ENCODE measurements at places on chromosomes 2 and 18.

- DNase-seq = peak; percentile 88
These were observed 4.6 kb upstream of the MLPH start for GRCh38 chr2:237482485-237482884.

DNA sequence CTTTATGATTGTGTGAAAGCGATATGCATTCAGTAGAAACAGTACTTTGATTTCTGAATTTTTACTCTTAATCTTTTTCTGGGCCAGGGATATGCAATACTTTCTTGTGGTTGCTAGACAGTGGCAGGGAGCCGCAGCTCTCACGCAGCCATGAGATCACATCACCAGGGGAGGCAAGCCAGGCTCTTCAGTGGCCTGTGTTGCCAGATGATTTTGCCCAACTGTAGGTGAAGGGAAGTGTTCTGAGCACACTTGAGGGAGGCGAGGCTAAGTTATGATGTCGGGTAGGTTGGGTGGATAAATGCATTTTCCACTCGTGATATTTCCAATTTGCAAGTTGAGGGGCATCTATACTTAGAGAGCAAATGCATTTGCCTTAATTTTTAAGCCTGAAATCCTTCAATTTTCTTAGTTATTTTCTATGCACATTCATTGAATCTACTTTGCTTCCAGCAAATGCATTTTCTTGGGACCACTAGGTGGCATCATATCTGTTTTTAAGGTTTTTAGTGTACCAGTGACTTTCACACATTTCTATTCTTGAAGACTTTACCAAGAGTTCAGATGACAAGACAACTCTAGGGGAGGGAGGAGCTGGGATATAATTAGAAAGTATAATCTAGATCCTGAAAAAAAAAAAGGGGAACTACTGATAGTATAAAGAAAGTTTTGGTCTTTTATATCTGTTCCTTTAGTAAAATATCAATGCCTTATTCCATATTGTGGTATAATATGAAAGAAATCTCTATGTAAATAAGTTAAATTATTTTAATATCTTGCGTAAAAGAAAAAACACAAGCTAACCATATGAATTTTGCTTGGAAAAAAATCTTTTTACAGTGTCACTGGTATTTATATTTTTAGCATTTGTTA lies 643.3 kb downstream of the SOCS6 start:
- no peak for DNase-seq

DNA sequence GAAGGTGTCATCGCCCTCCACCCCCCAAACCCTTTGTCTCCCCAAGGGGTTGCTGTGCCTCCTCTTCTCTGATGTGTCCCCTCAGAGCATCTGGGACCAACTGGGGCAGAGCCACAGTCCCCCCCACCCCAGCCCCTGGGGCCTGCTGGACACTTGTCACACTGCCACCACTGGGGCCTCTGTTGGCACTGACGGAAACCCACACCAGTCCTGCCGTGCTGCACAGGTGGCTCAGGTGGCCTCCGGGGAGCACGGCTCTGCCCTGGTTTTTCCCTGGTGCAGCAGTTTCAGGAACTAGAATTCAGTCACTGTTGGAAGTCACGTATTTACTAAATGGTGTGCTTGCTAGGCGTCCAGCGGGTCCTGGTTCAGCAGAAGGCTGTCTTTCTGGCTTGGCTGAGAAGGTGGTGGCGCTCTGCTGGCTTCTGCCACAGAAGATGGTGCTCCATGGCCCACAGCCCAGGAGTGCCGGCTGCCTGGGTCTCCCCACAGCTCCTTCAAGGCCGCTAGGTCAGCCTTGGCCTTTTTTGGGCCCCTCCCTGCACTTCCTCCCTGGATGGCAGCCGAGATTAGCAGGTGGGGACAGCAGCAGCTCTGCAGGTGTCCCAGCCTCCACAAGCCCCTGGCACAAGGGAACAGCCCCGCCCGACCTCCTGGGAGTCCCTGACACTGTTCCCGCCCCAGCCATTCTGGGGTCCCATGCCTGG lies 18.6 kb upstream of the KLHL30 start:
- DNase-seq = peak; percentile 20

DNA sequence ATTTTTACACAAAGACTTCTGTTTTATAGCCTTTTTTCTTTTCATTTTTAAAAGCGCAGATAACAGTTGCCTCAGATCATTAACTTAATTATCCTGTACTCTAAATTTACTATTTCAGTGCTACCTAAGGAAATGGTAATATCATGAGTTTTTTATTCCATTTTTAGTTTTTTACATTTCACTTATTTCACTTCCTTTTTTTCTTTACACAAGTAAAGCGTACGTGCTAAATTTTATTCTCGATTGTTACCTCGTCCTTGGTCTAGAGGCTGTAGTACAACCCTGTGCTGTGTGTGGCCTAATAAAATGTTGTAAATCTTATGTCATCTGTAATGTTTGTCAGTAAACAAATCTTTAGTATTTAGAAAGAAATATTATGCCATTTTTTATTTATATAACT lies 49.2 kb downstream of the CRIM1 start:
- no peak for DNase-seq

GRCh38 chr18:50334546-50335152 lies 40.2 kb upstream of the SKA1 start:
- DNase-seq = no peak

DNA sequence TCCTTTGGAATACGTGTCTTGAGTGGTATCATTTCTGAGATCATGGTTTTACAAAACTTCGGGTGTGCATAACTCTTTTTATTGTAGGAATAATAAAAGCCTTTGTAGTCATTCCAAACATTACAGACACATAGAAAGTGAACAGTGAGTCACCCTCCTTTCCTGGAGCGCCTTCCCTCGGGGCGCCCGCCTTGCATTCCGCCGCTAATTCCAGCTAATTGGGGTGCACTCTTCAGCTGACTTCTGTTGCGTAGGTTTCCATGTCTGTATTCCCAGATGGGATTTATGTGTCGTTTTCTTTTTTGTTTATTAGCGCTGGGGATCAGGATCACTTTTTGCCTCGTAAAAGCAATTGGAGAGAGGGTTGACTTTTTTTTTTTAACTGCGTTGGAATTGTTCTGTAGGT lies 18.7 kb downstream of the SH3BP4 start:
- no peak for DNase-seq

- no peak for DNase-seq
These were observed 8.7 kb upstream of the MPP4 start for GRCh38 chr2:201707142-201707541.

GRCh38 chr18:75238100-75238499 lies 27.5 kb downstream of the TSHZ1 start:
- no peak for DNase-seq

DNA sequence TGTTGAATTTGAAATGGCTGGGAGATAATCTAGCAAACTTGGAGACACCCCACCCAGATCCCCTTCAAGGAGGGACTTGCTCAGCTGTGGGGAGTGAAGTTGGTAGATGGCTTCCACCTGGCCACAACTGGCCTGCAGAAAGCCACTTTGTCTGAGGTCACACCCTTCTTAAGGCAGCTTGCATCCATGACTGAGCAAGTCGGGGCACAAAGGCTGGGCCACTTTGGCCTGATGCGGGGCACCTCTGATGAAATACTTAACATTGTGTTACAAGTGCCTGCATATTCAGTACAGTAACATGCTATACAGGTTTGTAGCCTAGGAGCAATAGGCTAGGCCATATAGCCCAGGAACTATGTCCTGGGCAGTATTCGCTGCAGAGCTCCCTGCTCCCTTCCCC lies 13.4 kb upstream of the RPL37A start:
- no peak for DNase-seq

GRCh38 chr2:24509425-24509824 lies 18.4 kb downstream of the NCOA1 start:
- no peak for DNase-seq

DNA sequence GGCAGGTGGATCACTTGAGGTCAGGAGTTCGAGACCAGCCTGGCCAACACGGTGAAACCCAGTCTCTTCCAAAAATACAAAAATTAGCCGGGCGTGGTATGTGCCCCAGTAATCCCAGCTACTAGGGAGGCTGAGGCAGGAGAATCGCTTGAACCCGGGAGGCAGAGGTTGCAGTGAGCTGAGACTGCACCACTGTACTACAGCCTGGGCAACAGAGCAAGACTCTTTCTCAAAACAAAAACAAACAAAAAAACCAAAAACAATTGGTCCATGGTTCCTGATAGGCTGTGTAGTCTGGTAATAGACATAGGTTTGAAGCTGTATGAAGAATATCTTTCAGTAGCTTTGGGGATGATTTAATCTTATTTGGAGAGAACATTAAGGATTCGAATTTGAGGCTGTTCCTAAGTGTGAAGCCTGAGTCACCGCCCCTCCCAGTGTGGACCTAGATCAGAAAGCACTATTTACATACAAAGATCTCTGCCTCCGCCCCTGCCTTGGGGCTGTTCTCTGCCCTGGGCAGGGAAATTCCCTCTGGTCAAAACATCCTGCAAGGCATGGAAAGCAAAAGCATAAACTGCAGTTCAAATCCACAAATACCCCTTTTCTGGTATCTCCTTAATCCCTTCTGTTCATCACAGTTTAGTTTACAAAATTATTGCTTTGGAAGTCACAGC lies 52.8 kb upstream of the PMAIP1 start:
- no peak for DNase-seq

Measured in left ventricle myocardium superior (tissue), 1 donor.